ENCODE measurements at places on chromosomes 3 and 15. TPM values are rescaled to one million over a fixed set of nuclear protein-coding genes. Genes with fewer than 3 reads are reported as not detected.

Gene ONECUT1
- total RNA-seq, result not detected

Gene TLR9
- total RNA-seq, result 0.22 TPM

Gene SAMMSON
- total RNA-seq, result not detected

Gene ASB14
- total RNA-seq, result not detected

Gene SLC22A14
- total RNA-seq, result not detected

Gene MCTP2
- 17.0 TPM for total RNA-seq

Gene FAM81A
- total RNA-seq, result 0.97 TPM

Gene STARD5
- 5.8 TPM for total RNA-seq

Gene CX3CR1
- total RNA-seq, result 0.74 TPM

Gene TYRO3
- total RNA-seq, result 2.0 TPM

Gene ADAMTS7
- 0.13 TPM for total RNA-seq

Gene GOLGA8R
- total RNA-seq, result 0.66 TPM

Gene FANCD2OS
- not detected for total RNA-seq

Gene OIP5
- total RNA-seq, result 16.2 TPM

Gene PTX3
- total RNA-seq, result not detected

Gene C2CD4B
- 0.13 TPM for total RNA-seq

Gene LOXL1
- 1.5 TPM for total RNA-seq

Gene TUSC2
- total RNA-seq, result 31.4 TPM

Gene FBXW12
- not detected for total RNA-seq

Gene TMEM266
- total RNA-seq, result 0.11 TPM

Gene TF
- 0.26 TPM for total RNA-seq

Gene EOMES
- total RNA-seq, result 37.1 TPM

Gene SLC12A1
- total RNA-seq, result not detected

Gene EAF2
- 8.9 TPM for total RNA-seq

Gene PPP1R14D
- total RNA-seq, result not detected

Gene ZNF619
- total RNA-seq, result 7.7 TPM

Gene PLA2G4E
- total RNA-seq, result not detected

Gene ATP13A5
- total RNA-seq, result not detected

Data from CD8-positive, alpha-beta memory T cell (primary cell).